ENCODE measurements at places on chromosomes 2 and 18.

- no peak for DNase-seq
Measured at GRCh38 chr2:40872580-40872979, 420.7 kb upstream of the SLC8A1 start.

GRCh38 chr2:79758042-79758441, 245.2 kb downstream of the CTNNA2 start:
- no peak for DNase-seq

- DNase-seq: no peak
Measured at GRCh38 chr2:61218817-61219170, 56.8 kb downstream of the C2orf74 start.

GRCh38 chr2:132923787-132924186, 253.8 kb upstream of the LYPD1 start:
- DNase-seq: no peak

Data from hematopoietic multipotent progenitor cell treated with erythropoietin and hydrocortisone succinate and interleukin-3 and kit ligand, for 6 days (in vitro differentiated cells).